Gastrocnemius medialis (tissue), 4 donors: ENCODE measurements at places on chromosomes 1 and 21.

DNA sequence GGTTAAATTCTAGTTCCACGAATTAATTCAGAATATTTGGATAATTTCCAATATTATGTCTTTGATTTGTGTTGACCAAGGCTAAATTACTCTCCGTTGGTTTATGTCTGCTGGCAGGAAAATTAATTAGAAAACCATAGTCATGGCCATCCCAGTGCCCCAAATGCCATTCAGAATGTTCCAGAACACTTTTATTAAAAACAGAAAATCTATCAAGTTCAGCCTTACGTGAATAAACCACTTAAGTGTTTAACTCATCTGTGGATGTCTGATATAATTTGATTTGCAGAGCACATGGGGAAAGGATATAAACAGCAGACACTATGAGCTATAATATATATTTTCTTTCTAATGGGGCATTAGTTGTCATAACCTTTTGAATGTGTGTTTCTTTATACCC lies 480.7 kb downstream of the MRPL39 start:
- H3K27me3 ChIP-seq, result no peaks in the 10 kb centered on the region
- no peak for DNase-seq
- no peaks in the 10 kb centered on the region for H3K36me3 ChIP-seq
- H3K27ac ChIP-seq, result no peak overlapping the region
- H3K4me3 ChIP-seq, result no peak overlapping the region
- no peaks in the 10 kb centered on the region for H3K4me1 ChIP-seq

- no peaks in the 10 kb centered on the region for H3K4me1 ChIP-seq
- H3K27ac ChIP-seq, result no peak overlapping the region
- H3K4me3 ChIP-seq, result no peak overlapping the region
- H3K27me3 ChIP-seq, result no peaks in the 10 kb centered on the region
- H3K36me3 ChIP-seq, result no peaks in the 10 kb centered on the region
These were observed 1.7 kb upstream of the KRTAP7-1 start for GRCh38 chr21:30831194-30831765.

DNA sequence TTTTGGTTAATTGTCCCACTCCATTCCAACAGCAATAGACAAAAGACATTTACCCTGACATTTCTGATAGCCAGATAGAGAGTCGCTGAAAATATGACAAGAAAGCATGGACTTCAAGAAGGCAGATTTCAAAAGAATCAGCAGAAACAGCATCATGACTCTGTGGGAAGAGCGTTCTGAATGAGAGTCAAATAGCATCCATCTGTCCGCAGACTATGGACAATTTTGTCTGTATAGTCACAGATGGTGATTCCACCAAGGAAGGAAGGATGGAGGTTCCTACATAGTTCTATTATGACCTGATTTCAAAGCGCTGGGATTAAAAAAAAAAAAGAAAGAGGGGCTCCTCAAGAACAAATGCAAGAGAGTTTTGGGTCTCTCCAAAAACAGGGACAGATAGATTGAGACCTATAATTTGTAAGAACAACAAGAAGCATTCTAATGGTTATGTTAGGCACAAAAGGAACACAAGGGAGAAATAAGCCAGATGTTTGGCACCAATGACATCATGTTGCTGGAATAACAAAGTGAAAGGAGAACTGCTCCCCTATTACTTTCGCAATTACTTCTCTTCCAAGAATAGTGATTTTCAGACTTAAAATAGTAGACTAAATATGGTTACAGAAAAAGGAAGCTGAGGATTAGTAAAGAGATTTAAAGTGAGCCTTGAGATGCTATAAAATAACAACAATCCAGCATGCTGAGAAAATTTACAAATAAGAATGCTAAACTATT lies 28.5 kb downstream of the NIBAN1 start:
- H3K36me3 ChIP-seq, result no peaks in the 10 kb centered on the region
- no peak for DNase-seq
- H3K27ac ChIP-seq, result peak overlapping the region; percentile 41
- H3K27me3 ChIP-seq, result no peaks in the 10 kb centered on the region

- H3K27ac ChIP-seq, result no peak overlapping the region
- H3K4me1 ChIP-seq, result no peaks in the 10 kb centered on the region
- no peak overlapping the region for H3K4me3 ChIP-seq
- DNase-seq, result no peak
These were observed 5.3 kb upstream of the SFT2D2 start for GRCh38 chr1:168220470-168220871.
